CD4-positive, alpha-beta T cell treated with Interleukin-4 for 4 hours (primary cell): ENCODE measurements at places on chromosomes 5 and 9.

- DNase-seq: no peak
Measured at GRCh38 chr9:86099701-86100364, 475 bp upstream of the GOLM1 start.

DNA sequence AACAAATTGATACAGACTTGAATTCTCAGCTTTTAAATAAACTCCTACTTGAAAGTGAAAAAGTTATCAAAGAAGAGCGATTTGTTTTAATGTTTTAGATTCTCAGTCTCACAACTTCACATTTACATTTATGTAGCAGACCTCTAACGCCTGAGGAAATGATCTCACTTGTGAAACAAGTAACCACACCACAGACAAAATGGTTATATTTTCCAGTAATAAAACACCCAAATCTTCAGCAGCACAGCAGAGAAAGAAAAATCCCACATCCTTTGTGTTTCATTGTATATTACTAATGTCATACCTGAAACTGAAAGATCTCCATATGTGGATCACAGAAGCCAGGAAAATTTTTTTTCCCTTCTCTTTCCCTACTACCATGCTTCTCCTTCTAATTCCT, 29.8 kb upstream of the GZMA start:
- DNase-seq: peak; percentile 55

- peak; percentile 24 for DNase-seq
Measured at GRCh38 chr9:17810728-17811571, 232.1 kb downstream of the SH3GL2 start.

DNA sequence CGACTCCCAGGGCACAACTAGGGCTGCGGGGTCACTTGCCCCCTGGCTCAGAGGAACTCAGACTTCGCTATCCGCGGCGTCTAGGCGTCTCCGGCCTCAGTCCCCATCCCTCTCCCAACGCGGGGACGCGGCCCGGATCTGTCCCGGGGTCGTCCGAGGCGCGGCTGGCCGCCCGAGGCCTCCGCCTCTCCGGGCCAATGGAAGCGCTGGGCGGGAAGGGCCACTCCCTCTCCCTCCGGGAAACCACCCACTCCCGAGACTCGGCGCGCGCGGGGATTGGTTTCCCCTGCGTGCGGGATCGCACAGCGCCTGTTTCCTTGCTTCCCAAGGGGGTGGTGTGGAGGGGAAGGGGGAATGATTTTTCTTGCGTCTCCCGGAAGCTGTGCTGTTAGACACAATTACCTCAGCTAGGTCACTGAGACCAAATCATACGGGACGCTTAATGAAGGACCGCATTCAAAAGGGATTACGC, 38.3 kb downstream of the NR2F1 start:
- no peak for DNase-seq

GRCh38 chr9:135476561-135477355, 2.8 kb upstream of the PPP1R26 start:
- DNase-seq: no peak
